Daoy (cell line): ENCODE measurements at places on chromosomes 11 and 22. TPM values are rescaled to one million over a fixed set of nuclear protein-coding genes. Genes with fewer than 3 reads are reported as not detected.

TEX12 gene
- not detected in 2 replicates for total RNA-seq

ZBED4 gene
- total RNA-seq: 10.6 and 12.1 TPM in 2 replicates

- no peak for DNase-seq
These were observed 15.8 kb downstream of the BLID start for GRCh38 chr11:122100037-122100755.

FIBIN gene
- 0.11 and 0.60 TPM in 2 replicates for total RNA-seq
